Activated naive CD8-positive, alpha-beta T cell treated with anti-CD3 and anti-CD28 coated beads for 36 hours (primary cell): ENCODE measurements at places on chromosomes 6 and 20.

DNA sequence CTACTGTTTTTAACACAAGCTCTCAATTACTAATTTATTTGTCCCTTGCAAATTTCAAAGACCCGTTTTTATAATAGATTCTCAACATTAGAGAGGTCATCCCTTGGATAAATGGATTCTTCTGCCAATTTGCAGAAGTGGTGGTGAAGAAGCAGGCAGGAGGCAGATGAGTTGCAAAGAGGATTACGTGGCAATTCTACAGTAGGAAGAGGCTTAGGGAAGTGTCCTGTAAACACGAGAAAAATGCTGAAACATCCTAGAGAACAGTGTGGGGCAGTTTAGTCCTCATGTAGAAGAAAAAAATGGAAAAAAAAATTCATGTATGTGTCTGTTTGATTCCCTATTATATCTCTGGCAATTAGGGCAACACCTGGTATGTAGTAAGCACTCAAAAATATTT lies 87.6 kb downstream of the BMP2 start:
- DNase-seq, result no peak

DNA sequence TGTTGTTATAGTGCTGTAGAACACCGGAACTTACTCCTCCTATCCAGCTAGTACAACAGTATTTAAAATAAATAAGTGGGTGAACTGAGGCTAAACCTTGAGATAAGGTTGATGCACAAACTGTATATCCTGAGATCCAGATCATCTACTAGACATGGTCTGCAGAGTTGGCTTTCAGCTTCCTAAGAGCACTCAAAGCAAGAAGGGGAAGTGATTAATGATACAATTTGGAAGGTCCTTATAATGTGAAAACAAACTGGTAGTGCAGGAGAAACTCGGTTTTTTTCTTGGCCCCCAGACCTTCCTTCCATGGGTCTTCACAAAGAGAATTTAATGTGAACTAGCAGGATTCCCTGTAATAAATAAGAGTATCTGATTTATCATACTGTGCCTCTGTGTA lies 27.4 kb upstream of the RREB1 start:
- DNase-seq, result no peak

DNA sequence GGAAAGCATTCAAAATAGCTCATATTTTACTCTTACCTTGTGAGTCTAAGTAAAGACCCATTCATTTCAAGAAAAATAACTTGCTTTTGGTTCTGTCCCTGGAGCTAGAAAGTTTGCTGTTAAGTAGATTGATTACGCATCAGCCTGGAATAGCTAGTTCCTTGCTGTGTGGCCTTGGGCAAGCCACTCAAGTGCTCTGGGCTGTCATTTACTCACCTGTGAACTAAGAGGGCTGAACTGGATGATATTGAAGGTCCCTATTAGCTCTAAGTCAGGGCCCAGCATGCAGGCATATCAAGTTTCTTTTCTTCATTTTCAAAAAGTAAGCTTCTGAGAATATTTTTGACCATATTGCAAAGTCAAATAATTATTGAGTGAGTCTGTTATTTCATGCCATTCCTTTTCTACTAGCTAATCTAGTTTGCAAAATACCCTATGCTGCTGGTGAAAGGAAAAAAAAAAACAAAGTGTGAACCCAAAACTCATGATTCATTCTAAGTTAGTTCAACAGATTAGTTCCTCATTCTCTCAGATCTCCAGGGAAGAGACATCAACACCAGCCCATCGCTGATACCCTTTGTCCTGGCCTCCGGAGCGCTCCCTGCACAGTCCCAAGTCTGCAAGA lies 106.5 kb upstream of the GMDS start:
- no peak for DNase-seq

DNA sequence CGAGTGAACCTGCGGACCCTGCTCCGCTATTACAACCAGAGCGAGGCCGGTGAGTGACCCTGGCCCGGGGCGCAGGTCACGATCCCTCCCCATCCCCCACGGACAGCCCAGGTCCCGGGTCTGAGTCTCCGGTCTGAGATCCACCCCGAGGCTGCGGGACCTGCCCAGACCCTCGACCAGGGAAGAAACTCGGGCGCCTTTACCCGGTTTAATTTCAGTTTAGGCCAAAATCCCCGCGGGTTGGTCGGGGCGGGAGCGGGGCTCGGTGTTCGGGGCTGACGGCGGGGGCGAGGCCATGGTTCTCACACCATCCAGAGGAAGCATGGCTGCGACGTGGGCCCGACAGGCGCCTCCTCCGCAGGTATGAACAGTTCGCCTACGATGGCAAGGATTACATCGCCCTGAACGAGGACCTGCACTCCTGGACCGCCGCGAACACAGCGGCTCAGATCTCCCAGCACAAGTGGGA lies 46.9 kb upstream of the TRIM26 start:
- DNase-seq, result peak; percentile 49

- DNase-seq, result no peak
These were observed 163.4 kb upstream of the SIM1 start for GRCh38 chr6:100627911-100628758.

DNA sequence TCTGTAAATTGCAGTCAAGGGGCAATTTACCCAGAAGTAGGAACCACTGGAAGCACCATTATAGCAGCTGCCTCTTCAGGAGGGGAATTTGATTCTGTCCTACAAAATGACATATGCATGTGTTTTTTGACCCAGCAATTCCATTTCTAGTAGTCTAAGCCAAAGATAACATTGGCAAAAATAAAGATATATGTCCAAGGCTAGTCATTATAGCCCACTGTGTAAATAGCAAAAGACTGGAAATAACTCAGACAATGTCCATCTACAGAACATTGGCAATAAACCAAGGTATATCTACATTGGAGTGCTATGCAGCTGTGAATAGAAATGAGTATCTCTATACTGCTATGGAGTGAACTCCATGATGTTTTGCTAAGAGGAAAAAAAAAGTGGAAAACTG lies 12.5 kb upstream of the PANK2 start:
- DNase-seq, result no peak

DNA sequence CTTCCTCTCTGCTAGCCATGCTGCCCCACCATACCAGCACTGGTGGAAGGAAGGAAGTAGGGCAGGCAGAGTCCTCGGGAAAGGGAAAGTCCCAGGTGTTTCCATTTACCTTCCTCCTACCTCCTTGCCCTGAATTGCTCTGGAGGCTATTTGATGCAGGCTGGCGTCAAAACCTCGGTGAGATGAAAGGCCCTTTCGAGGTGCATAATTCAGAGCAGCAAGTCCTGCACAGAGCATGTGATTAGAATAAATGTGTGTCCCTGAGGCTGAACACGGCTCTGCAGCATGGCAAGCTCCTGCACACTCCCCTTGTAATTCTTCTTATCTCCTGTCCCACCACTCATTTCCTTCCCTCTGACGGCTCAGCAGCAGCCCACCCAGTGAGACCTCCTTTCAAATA lies 98.7 kb upstream of the LRFN2 start:
- no peak for DNase-seq

DNA sequence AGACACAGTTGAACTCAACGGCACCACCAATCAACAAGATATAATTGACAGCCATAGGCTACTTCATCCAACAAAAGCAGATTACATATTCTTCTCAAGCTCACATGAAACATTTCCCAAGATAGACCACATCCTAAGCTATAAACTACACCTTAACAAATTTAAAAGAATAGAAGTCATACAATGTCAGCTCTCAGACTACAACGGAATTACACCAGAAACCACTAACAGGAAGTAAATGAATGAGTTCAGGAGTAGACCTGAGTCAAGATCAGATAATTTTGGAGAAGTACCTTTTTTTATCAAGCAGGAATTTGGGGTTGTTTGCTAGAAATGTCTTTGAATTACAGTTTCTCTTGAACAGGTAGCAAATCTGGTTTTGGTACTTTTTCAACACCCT lies 237.8 kb downstream of the TBX18 start:
- no peak for DNase-seq

DNA sequence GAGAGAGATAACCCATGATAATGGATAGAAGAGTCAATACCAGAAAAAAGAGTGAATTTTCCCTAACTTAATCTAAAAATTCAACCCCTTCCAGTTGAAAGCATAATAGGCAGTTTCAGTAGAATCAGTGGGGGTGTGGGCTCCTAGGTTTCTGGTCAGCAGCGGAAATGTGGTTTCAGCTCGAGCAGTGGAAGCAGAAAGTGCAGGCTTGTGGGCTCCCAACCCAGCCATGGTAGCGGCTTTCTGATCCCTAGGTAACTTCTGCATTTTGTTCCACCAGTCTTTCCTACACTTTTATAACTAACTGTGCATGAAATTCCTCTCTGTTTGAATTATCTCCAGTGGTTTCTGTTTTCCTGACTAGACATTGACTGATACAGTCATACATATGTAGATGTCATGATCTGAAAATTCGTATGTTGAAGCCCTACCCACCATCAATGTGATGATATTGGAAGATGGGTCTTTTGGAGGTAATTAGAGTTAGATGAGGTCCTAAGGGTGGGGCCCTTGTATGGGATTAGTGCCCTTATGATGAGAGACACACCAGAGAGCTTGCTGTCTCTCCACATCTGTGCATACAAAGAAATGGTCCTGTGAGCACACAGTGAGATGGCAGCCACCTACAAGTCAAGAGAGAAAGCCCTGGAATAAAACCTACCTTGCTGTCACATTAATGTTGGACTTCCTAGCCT lies 6.5 kb upstream of the DDO start:
- no peak for DNase-seq

DNA sequence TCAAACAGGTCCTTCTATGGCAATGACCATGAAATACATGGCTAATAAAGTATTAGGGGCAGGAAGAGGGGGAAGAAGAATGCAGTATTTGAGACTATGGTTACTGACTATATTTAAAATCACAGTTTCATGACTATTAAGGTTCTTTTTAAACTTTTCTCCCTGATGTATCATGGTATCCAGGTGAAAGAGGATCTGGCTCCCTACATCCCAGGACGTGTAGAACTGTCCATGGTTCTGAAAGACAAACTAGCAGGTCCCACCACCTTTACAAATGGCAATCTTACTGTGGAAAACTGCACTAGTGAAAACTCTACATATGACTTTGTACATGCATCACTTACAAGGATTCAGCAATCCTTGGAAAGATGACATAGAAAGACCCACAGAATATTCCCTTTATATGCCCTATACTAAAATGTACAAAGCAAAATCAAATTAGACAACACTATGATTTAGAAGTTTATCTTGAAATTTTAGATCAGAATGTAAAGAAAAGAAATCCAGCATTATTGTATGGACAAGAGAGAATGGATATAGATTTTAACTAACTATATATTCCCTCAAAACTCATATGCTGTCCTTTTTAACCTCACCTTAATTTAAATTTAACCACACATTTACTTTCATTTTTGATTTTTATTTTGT lies 33.5 kb downstream of the RPP21 start:
- no peak for DNase-seq

- DNase-seq, result no peak
These were observed 243.9 kb upstream of the TENT5A start for GRCh38 chr6:81996414-81996813.

DNA sequence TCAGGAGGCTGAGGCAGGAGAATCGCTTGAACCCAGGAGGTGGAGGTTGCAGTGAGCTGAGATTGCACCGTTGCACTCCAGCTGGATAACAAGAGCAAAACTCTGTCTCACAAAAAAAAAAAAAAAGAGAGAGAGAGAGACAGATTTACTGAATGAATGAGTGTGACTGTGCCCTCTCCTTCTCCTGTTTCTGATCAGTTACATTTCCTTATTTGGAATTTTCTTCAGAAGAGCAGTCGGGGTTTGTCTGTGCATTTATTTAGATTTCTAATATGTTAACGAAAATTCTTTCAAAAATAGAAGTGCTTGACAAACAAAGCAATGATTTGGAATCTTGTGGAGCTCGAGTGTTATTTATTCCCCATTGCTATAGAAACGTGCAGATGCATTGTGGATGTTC lies 6.4 kb upstream of the LRRN4 start:
- DNase-seq, result no peak

DNA sequence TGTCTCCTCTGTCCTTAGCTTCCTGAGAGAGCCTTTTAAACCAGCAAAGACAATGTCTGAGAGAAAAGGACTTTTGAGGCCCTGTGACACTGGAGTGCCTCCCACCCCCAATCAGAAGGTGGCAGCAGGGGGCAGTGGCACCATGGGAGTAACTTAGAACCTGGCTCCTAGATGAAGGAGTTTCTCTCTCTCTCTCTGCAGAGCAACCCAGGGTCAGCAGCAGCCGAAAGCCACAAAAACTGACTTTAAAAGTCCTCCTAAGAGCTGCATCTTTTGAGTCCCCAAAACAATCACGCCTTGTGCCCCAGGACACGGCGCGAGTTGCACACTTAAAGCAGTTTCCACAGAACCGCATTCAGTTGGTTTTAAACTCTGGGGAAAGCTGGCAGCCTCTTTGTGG lies 5.3 kb upstream of the TCP11 start:
- DNase-seq, result peak; percentile 26

GRCh38 chr6:6586671-6587526 lies 1.6 kb upstream of the LY86 start:
- DNase-seq, result no peak

DNA sequence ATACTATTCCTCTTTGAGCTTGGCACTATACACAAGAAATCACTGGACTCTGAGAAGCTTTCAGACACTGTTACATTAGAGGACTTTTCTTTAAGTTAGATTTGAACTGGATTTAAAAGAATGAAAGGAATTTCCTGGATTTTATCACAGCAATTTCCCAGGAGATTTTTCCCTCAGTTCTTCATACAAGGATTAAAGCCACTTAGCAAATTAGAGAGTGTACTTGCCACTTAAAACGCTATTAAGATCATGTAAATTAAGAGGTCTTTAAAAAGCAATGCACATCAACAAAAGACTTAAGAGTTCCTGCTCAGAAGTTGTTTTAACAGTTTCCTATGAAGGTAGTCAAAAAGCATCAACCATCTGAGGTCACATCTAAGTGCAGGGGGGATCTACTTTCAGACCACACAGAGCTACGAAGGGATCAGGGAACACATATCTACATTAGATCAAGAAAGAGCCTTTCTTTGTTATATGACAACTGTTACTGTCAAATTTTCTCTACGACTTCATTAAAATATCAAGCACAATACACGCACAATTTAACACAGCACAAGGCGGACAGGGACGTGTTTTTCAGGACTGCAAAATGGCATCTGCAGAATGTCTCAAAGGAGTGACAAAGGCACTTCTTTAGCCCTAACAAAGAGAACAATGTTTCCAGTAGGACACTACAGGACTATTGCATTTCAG lies 65.8 kb downstream of the EPB41L2 start:
- no peak for DNase-seq

GRCh38 chr6:135281227-135281626 lies 100.1 kb downstream of the MYB start:
- no peak for DNase-seq
